Cerebellum (tissue), 4 donors: ENCODE measurements at places on chromosomes 4 and X. TPM values are rescaled to one million over a fixed set of nuclear protein-coding genes. Genes with fewer than 3 reads are reported as not detected.

The C4orf36 gene
- 1.7 TPM for total RNA-seq

The SSX4B gene
- not detected for total RNA-seq

The WAS gene
- total RNA-seq, result 0.27 TPM

The ZMYM3 gene
- 27.9 TPM for total RNA-seq

The PYURF gene
- 55.1 TPM for total RNA-seq

The VCX2 gene
- total RNA-seq, result not detected

The TMPRSS11F gene
- total RNA-seq, result not detected
